ENCODE measurements at places on chromosomes 7 and 10.

DNA sequence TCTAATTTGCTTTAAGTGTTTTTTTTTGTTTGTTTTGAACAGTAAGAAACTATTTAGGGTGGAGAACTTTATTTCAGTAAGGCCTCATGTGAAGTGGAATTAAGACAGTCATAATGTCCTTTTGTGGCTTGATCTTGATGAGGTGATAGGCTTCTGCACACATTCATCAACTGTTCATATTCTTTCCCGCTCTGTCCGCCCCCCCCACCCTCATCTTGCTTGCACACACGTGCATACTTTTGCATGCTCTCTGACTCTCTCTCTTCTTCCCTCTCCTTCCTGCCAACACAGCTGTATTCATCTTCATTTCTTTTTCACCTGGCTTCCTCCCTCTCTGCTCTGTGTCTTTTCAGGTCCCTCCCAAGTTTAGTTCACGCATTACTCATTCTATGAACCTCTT lies 429.6 kb downstream of the AUTS2 start:
- no peak for DNase-seq

DNA sequence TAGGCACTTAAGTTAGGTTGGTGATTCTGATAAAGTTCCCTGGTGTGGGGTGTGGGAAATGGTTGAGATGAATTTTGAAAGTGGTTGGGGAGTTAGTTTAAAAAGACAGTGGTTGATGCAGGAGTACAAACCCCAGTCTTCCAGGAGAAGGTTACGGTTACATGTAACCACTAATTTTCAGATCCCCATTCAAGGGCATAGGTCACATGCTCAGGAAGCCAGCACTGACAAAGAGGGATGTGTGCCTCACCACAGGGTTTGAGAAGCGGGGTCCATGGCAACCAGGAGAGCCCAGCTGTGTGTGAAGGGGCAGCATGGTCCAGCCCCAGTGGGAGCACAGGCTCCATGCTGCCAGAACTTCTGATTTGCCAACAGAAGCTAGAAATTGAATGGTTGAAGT lies 144.2 kb downstream of the MDFIC start:
- no peak for DNase-seq

- DNase-seq: no peak
These were observed 22.5 kb downstream of the ARL4A start for GRCh38 chr7:12709726-12710502.

DNA sequence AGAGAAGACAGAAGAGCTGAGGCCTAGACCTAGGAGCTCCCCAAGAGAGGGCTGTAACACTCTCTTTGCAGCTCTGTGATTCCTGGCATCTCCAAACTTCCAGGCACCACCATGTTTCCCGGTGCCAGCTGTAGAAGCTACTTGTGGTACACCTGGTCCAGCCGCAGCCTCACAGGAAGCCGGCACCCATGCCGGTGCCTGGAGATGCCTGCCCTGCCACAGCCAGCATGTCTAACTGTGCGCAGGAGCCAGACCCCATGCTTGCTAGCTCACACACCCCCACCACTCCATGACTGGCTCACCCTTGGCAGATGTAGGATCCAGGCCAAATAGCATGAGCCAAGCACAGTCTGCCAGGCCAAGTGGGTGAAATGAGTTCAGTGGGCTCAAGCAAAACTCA lies 211.7 kb upstream of the GNAI1 start:
- no peak for DNase-seq

DNA sequence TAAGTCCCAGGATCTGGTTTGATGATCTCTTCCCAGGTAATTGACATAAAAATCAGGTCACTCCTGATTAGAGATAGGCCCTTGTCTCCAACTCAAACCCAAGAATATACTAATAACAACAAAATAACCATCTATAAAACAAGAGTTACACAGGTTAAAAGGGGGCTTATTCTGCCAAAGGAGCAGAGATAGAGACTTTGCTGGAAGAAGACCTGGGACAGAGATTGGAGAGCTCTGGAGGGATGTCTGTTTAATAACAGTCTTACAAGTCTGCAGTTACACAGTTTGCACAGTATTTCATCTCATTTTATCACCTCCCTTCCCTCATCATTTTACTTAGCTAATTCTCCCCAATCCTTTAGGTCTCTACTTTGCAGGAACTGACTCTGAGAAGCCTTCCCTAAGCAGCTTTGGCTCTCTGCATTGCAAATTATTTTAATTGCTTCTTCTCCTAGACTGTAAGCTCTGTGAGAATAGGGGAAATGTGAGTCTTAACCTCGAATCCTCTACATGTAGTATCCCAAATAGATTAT lies 3.7 kb upstream of the ZNF438 start:
- no peak for DNase-seq

DNA sequence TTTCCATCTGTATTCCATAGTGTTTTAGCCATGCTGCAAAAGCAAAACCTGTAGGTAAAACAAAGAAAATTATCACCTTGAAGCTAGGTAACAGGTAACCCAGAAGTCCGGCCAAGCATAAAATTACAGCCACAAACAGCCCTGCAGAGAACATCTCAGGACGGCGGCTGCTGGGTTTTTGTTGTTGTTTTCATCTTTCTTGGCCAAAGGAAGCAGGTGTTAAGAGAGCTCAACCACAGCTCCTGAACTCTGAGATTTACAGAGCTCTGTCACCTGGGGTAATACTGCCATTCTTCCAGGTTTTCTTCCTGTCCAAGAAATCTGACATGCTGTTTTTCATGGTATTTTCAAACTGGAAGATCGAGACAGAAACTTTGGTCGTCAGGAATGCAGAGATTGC lies 847 bp upstream of the SCIN start:
- no peak for DNase-seq

DNA sequence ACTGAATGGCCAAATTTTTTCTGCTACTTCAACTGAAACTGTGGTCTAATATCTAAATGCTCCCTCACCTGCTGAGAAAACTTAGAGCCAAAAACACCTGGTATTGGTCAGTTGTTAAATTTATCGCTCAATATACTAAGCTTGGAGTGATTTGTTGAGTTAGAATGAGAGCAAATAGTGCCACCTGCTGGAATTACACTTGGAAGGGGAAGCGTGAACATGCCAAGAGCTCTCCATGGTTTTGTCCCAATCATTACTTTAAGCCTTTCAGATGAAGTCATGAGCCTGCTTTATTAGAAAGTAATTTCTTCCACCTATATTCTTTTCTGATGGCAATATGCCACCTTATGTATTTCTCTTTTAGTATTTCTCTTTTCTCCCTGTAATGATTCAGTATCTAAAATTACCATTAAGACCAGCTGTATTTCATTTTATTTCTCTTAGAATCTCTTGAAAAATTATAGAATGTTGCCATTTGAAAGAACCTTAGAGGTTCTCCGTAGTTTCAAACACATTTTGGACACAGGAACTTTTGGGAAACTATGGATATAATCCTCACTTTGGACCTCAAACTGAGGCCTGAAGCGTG lies 447.8 kb upstream of the C7orf33 start:
- no peak for DNase-seq

- no peak for DNase-seq
These were observed 11.9 kb upstream of the PTPN12 start for GRCh38 chr7:77525231-77525630.

GRCh38 chr7:23247603-23248335 lies 1.2 kb downstream of the GPNMB start:
- no peak for DNase-seq

DNA sequence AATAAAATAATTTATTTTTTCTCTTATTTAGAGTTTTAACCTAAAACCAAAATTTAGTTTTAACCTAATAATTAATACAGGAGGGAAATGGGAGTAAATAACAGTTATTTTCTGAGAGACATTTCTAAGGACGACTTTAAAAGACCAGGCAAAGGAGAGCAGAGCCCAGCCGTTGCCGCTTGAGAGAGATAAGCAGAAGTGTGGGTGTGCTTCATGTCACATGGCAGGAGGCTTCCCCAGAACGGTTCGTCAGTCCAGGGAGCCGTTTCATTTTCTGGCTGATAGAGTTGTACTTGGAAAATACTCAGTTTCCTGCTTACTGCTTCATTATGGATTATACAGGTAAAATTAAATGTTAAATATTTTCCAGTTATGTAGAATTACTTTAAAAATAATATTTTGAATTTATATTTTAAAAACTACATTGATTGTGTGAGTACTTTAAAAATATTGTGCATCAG lies 61.4 kb downstream of the ST7 start:
- DNase-seq: no peak

GRCh38 chr7:83517035-83517700 lies 131.8 kb downstream of the SEMA3E start:
- DNase-seq: no peak

GRCh38 chr10:25017154-25017590 lies 760 bp downstream of the THNSL1 start:
- DNase-seq: no peak

DNA sequence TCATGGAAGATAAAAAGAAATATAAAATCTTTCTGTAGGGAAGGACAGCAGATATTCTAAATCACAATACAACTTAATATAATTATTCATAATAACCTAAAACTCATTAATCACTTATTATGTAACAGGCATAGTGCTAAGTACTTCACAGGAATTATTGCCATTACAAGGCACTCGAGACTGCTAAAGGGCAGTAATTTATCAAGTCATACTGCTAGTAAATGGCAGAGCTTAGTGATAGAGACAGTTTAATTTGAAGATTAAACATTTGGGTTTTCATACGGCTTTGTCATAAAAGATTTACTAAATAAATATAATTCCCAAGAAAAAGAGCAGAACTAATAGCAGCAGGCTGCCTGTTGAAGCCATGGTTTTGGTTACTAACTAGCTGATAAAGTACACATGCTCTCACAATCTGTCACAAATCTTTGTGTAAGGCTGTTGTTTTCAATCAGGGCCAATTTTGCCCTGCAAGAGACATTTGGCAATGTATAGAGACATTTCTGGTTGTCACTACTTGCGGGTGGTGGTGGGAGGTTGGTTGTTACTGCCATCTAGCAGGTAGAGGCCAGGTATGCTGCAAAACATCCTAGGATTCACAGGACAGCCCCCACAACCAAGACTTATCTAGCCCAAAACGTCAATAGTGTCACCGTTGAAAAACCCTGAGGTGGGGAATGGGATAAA lies 233.3 kb upstream of the CACNA2D1 start:
- DNase-seq: no peak

GRCh38 chr7:142298009-142298408 lies 40.2 kb upstream of the PRSS58 start:
- no peak for DNase-seq

DNA sequence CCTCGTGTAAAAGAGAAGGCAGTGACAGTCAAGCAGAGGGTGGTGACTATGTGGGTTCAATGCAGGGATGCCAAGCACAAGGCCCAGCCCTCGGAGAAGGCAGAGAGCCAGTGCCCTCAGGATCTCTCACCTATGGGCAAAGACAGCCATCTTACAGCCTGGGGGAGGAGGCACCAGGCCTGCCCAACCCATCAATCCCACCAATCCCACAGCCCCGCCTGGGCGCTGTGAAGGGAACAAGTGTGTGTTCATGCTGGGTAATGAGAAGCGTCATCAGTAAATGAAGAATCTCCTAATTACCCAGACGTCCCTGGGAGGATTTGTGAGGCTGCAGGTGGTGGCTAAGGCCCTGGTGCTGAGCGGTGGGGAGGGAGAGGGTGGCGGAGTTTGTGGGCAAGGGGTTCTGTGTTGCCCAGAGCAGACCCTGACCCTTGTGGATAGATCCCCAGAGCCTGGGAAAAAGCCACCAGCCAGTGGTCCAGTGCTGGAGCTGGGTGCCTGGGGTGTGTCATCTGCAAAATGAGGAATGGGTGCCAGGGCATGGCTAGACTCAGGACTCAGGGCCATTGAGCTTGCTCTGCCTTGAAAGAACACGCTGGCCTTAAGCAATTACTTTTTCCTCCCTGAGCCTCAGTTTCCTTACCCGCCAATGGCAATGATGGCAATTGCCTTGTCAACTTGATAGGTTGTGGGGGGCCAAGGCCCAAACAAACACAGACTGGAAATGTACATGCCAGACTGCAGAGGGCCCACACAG lies 128.1 kb upstream of the UNC5B start:
- no peak for DNase-seq

- DNase-seq: no peak
These were observed 79.9 kb downstream of the VTI1A start for GRCh38 chr10:112526906-112527305.

- DNase-seq: no peak
These were observed 493.4 kb downstream of the TNS3 start for GRCh38 chr7:47088329-47089067.

GRCh38 chr10:1158066-1158465 lies 101.9 kb downstream of the WDR37 start:
- no peak for DNase-seq

DNA sequence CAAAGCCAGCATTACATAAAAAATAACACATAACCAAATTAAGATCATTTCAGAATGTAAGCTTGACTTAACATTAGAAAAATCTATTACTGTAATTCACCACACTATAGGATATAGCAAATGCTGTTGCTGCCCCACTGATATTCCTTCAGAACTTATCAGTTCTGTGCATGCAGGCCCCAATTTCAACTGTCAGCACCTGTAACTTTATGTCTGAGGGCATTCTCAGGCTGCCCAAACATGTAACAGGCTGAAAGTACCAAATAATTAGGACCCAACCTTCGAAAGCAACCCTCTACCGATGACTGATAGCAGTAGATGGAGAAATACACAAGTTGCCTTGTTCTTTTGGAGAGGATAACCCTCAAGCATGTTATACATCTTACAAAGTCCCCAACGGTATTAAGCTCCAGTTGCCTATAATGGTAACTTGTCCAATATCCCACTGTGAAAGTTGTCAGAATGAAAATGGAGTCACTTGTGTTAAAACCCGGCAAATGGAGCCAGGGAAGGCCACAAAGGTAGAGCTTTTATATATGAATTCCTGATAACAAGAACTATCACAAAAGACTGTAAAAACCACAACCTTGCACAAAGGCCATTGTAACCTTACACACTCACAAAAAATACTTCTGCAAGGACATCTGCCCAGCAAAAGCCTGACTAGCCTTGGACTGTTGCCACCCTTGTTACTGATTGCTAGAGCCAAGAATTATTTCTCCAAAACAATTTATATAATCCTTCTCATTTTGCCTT lies 66.9 kb upstream of the ZNF746 start:
- no peak for DNase-seq

Measured in kidney epithelial cell (primary cell).